NCI-H1092 (cell line): ENCODE measurements at places on chromosomes 2 and 18.

- DNase-seq, result no peak
Measured at GRCh38 chr2:168655207-168655606, 147.2 kb upstream of the NOSTRIN start.

DNA sequence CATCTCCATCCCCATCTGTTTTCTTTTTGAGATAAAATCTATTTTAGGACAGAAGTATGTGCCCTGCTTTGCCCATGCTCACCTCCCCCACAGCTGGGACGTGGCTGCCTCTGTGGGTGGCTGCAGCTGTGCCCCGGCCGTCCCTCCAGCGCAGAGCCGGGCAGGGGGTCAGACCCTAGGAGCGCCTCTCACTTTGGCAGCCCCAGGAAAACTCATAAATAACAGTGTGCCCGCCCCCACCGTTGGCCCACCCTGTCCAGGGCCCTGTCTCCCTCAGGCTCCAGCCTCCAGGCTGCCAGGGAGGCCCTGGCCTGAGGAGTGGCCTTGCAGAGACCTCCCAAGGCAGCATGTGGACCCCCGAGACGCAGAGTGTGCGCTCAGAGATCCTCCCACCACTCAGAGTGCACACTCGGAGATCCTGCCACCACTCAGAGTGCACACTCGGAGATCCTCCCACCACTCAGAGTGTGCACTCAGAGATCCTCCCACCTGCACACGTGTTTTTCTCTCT lies 178.1 kb downstream of the TWIST2 start:
- DNase-seq, result no peak

GRCh38 chr2:17171446-17172049 lies 346.7 kb downstream of the RAD51AP2 start:
- no peak for DNase-seq

DNA sequence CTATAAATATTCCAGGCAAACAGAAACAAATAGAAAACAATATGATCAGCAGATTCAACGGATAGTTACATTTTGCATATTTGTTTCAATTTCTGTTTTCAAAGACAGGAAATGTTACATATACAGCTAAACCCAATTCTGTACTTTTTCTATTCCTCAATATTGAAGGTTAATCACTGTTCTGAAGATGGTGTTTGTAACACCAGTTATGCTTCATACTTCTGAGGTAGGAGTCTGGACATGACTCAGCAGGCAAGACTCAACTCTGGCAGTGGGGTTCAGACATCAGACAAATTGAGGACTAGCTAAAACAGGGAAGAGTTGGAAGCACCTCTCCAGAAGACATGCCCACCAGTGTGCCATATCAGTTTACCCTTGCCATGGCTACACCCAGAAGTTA lies 16.6 kb downstream of the SERPINB13 start:
- no peak for DNase-seq

DNA sequence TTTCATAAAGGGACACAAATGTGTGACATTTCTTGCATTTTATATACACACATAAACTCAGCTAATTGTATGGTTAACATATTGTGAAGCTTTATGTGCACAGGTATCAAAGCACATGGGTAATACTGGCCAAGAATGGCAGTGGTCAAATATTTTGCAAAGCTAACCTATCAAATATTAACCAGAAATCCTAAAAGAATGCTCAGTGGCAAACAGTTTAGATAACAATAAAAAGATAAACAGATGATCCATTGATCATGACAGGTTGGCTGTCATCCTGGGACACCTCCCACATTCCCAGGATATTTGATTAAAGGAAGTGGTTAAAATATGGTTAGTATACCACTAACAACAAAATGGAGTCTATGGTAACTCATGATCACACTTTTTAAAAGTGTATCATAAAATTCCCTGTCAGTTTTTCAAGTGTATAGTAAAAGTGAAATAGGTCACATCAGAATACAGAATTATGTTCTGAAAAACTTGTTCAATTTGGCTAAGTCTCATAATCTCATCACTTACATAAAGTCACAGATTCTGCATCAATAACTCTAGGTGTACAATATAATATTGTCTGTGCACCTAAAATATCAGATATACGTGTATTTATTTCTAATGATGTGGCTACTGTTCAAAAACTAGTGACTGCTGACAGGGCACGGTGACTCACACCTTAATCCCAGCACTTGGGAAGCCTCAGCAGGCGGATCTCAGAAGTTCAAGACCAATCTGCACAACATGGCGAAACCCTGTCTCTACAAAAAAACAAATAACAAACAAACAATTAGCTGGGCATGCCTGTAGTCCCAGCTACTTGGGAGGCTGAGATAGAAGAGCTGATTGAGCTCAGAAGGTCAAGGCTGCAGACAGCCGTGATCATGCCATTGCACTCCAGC lies 48.9 kb downstream of the CDH2 start:
- DNase-seq, result no peak

GRCh38 chr2:147045113-147045512 lies 799.7 kb upstream of the ACVR2A start:
- peak; percentile 35 for DNase-seq

DNA sequence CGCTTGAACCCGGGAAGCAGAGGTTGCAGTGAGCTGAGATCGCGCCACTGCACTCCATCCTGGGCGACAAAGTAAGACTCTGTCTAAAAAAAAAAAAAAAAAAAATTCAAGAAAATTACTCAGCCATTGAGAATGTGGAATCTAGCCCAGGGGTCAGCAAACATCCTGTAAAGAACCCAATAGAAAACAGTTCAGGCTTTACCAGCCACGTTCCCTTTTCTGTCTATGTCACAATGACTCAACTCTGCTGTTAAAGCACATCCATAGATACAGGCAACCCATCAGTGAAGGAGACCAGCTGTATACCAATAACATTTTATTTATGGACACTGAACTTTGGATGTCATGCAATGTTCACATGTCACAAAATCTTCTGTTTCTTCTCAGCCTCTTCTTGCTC lies 435.6 kb upstream of the GYPC start:
- no peak for DNase-seq

- no peak for DNase-seq
Measured at GRCh38 chr2:20555954-20556353, 94.9 kb downstream of the HS1BP3 start.

- no peak for DNase-seq
Measured at GRCh38 chr18:55220523-55220922, 261.3 kb upstream of the CCDC68 start.
